ENCODE measurements at places on chromosomes 3 and 15.
A peak's percentile ranks its signal among the peaks of the same experiment; 100 is the strongest.

- no peak for DNase-seq
These were observed 72.9 kb downstream of the AKAP13 start for GRCh38 chr15:85453144-85453872.

DNA sequence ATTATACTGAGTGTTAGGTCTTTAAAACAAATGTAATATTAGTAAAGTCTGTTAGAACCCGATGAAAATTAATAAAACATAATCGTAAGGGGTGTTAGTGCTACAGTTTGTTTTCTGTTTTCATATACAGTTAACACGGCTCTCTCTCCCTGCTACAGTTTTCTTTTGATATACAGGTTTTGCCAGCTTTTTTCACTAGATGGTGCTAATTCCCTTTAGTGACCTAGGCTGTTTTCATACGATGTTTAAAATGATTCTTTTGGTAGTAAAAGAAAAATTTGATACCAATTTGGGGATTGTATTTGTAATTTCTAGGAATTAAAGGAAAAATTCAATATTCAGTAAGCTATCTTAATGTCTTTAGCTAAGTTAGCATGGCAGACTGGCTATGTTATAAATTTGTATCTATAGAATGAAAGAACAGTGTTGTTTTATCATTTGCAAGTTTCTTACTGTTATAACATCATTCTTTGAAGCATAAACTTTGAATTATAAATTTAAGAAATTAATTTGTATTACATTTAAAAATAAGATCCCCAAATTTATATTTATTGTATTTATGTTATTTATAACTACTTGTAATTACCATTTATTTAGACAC lies 11.5 kb downstream of the APH1B start:
- DNase-seq, result no peak

- no peak for DNase-seq
These were observed 1520.6 kb upstream of the CADM2 start for GRCh38 chr3:83438188-83438587.

DNA sequence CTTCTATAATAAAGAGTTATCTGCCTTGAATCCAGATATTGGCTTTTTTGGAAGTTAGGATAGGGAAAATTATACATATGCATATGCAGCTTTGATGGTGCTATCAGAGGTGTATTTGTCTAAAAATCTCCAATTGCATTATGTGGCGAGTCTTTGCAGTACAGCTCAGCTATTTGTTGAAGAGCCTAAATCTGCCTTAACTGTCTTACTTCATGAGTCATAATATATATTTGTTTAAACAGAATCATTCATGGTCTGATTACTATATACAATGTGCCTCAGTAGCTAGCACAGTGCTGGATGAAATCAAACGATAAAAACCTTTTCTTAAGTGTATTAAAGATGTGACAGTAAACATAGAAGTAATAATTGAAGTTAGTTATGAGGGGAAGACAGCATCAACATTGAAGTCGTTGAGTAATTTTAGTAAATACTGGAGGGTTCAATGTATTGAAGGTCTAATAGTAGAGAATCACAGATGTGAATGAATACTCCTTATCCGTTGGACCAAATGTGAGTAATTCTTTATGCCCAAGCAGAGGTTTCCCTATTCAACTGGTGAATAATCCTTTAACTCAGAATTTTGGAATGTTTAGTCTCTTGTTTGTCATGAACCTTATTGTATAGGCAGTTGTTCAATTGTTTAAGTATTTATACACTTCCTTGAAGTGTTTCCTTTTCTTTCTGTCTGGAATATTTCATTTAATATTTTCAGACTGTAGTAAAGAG lies 74.8 kb upstream of the NAALADL2 start:
- DNase-seq, result no peak

GRCh38 chr3:172836390-172836997 lies 86.0 kb downstream of the ECT2 start:
- peak; percentile 39 for DNase-seq

GRCh38 chr3:145013931-145014330 lies 1042.3 kb downstream of the DIPK2A start:
- DNase-seq, result no peak

- DNase-seq, result no peak
These were observed 31.9 kb downstream of the EHD4 start for GRCh38 chr15:41940441-41940857.

DNA sequence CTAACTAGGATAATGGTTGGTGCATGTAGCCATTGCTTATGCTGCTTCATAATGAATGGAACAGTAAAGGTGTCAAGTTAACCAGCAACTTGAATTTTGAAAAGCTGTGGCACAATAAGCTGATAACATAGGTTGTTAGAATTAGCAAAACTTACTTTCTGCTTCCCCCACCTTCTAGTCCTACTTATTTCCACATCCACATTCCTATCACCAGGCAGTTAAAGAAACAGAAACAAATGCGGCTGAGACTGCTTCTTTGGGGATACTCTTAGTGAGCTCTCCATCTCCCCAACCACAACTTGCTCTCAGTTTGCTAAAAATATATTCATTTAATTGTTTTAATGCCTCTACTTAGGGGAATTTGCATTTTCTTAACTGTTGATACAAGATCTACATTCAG lies 215.1 kb downstream of the TIGIT start:
- DNase-seq, result no peak

DNA sequence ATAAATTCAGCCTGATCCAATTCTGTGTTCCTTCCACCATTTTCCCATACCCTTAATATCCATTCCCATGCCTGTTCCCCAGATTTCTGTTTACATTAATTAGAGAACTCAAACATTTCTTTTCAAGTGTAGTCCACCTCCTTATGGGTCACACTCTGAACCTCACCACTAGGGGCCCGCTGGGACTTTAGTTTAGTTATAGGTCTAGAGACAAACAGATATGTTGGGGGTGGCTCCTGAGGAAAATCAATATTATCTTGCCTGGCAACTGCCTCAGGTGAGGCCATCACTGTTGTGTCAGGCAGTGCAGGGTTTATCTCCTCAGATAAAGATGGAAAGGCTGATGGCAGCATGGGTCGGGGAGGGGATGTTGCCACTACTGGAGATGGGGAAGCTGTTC lies 72.8 kb downstream of the CLDN1 start:
- no peak for DNase-seq

DNA sequence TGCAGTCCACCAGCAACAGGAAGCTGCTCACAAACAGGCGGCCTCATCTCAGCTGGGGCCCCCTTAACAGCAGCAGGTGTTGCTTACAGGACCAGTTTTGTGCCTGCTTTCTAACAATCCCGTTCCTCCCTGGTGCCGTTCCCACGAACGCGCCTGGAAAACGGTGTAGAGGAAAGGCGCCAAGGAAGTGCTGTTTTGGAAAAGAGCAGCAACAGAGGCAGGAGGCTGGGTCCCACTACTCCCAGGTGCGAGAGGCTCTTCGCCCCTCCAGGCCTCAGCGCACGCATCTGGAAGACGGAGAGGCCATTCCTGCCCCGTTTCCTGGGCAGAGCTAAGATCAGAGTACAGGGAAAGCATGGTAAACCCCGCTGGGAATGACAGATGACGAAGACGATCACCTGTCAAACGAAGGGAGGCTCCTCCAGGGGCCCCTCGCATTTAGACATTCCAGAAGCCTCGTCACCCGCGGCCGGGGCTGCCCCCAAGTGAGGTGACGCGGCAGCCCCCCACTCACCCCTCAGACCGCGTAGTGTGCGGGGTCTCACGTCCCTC lies 603 bp downstream of the SCAPER start:
- no peak for DNase-seq

- DNase-seq, result no peak
These were observed 82.7 kb downstream of the RARB start for GRCh38 chr3:25510797-25511196.

- DNase-seq, result no peak
These were observed 329.8 kb upstream of the LRRC3B start for GRCh38 chr3:26292780-26293179.

- no peak for DNase-seq
These were observed 25.5 kb upstream of the ATP8B4 start for GRCh38 chr15:50144341-50145120.

GRCh38 chr15:96622714-96623113 lies 292.2 kb downstream of the NR2F2 start:
- no peak for DNase-seq

DNA sequence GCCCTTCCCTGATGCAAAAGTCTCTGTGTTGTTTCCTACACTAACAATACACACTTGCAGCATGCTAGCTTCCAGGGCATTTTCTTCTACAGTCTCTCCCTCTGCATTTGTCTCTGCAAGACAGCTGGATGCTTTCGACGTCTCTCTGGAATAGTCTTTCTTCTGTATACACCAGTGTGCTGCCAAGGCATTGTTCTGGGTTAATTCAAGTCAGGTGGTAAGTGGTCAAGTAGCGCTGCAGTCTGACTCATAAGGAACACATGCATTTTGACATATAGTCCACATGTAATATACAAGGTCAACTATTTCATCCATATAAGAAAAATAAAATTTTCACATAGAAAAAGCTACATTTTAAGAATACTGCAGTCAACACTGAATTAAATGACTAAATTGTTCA lies 92.7 kb downstream of the MYLK start:
- no peak for DNase-seq

DNA sequence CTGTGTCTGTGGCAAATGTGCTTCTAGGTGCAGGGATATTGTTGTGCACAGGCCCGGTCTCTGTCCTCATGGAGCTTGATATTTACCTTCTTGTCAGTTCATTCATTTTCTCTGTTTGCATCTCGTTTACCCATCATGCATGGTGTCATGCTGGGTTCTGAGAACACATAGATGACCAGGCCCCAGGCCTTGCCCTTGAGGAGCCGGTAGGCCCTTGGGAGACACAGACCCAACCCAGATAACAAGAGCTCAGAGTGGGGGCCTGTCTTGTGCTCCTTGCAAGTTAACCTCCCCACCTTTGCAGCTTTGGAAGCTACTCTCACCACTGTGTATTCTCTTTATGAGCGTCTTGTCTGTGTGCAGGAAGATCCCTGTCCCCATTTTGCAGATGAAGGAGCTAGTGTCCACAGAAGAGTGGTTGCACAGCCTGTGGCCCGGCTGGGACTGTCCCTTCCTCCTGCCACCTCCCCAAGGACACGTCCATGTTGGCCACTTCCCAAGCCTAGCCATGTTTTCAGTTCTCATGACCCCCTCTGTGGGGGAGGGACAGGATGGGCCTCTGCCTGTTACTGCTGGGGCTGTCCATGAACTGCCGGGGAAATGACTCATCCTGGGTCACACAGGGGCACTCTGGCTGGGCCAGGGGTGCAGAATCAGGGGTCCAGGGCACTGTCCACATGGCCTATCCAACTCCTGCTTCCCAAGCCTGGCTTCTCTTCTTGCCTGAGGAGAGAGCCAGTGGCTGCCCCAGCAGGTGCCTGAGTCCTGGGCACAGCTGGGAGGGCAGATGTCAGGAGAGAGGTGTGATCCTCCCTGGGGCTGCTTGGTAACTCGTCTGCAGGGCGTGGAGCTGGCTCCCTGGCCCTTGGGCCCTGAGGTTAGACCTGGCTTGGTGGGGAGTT lies 3.4 kb downstream of the SNX33 start:
- no peak for DNase-seq

DNA sequence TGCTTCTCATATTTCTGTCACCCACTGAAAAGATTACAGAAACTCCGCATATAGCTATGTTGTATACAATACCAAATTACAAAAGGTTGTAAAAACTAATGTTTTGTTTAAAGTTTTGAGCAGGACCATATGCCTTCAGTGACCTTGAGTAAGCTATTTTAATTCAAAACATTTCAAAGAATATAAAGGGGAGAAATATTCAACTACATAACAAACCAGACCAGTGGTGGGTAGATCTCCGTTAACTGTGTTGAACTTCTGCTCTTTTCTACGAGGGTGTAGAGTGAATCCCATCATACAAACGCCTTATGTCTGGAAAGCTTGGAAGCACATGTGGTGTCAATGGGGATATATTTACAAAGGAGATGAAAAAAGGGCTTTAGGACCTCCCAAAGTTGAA lies 68.4 kb upstream of the NR2F2 start:
- no peak for DNase-seq

DNA sequence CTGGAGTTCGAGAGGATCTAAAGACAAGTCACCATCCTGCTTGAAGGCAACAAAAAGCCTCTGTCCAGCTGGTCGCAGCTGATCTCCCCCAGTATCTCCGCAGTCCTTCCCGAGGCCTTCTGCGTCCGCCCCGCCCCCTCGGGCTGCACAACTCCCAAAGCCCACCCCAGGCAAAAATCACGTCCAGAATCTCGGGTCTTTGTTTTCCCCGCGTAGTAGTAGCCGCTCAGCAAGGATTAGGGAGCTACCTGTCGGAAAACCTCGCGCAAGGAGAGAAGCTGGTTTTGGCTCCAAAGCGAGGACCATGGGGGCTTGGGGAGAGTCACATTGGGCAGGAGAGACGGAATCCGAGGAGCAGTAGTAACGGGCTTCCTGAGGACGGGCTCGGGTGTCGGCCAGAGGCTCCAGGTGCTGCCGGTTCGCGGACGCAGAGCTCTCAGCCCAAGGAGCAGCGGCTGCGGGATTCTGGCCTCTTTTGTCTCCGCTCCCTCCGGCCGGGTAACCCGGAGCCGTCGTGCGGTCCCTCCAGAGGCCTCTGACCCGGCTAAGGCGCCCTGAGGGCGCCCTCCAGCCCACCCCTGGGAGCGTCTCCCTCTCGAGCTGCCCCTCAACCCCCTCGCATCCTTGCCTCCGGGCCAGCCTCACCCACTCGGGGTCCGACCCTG lies 401 bp downstream of the ZSCAN29 start:
- DNase-seq, result no peak

- DNase-seq, result peak; percentile 42
These were observed 28.7 kb downstream of the CMTM7 start for GRCh38 chr3:32420126-32421038.

- DNase-seq, result peak; percentile 78
These were observed 51.5 kb downstream of the SST start for GRCh38 chr3:187618722-187619121.

- no peak for DNase-seq
These were observed 253.7 kb upstream of the THBS1 start for GRCh38 chr15:39327005-39327730.

- no peak for DNase-seq
These were observed 19.8 kb upstream of the P2RY12 start for GRCh38 chr3:151404316-151404715.

GRCh38 chr3:104907507-104907906 lies 459.2 kb upstream of the ALCAM start:
- DNase-seq, result no peak

DNA sequence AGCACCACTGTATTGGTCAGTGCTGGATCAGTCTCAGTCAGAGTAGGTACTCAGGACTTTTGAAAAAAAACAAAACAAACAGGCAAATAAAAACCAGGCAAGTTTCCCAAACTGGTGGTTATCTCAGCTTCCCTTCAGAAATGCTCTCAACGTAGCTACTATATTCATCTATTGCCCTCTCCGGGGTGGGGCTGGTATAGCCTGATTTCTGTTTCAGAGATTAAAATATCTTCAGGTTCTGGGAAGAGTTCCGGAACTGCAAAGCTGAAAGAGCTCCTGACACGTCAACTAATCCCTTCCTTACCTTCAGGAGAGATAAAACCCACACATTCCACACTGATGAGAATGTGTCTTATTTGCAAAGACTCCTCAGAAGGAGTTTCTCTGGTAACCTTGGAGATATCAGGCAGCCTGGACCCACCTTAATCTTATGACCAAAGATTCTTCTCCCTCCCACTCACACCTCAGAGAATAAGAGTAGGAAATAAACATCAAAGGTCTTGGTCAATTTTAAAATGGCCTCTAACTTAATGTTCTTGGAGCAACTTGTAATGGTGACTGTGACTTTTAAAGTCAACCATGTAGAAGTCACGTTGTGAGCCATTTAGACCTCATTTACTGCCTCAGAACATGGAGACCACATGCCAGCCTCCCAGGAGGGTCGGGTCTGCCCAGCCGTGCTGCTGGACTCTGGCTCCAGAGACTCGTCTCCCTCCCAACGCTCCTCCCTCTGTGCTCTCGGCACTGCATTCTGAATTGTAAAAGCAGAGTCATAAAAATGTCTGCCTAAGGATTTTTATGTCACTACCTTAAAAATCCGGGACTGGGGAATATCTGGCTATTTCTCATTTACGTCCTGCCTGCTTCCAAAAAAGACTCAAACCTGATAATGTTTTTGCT lies 53.8 kb downstream of the CDCP1 start:
- DNase-seq, result peak; percentile 47
